ENCODE measurements at places on chromosomes 11 and 22.

DNA sequence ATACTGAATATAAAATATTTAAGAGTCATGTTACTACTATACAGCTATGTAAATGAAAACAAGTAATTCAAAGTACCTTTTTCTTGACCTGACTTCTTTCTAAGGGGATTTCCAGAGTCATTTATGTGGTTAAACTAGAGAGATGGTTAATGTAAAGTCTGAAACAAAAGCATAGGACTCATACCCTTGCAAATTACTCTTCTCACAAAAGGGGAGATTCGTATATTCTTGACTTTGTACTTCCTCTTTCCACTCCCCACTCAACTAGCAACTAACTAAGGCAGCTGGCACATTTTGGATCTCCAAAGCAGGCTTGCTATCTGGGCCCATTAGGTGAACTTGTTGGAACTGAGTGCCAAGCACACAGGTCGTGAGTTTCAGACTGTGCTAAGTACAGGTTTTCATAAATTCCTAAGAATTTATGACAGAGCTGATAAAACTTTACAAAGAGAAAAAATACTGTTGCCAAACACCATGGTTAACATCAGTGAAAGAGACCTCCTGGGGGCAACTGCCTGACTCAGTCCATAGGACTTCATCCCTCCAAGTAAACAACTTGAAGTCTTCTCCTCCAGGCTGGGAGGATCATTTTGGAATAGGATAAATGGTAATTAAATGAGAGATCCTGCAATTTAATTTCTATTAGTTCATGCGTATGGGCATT, 77.0 kb upstream of the DDI1 start:
- peak; percentile 90 for DNase-seq

GRCh38 chr22:19820880-19821522, 33.7 kb downstream of the GNB1L start:
- DNase-seq, result no peak

GRCh38 chr11:7540830-7541555, 27.2 kb downstream of the PPFIBP2 start:
- no peak for DNase-seq

DNA sequence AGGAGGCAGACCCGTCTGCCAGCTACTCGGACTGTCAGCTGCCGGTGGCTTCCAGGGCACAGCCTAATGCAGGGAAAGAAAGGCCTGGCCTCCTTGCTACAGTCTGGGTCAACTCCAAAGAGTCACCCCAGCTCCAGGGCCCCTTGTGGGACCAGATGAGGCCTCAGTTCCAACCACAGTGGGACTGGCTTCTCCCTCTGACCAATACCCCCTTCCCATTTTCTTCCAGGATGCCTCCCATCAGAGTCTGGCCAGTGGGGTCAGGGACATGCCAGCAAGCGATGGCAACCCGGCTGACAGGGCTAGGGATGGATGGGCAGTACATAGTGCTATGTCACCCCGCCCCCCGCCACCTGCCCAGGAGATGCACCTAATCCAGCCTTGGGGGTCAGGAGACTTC, 36.6 kb downstream of the RPUSD4 start:
- no peak for DNase-seq

Data from fibroblast of skin of scalp (primary cell).